ENCODE measurements at places on chromosomes 13 and 19.

DNA sequence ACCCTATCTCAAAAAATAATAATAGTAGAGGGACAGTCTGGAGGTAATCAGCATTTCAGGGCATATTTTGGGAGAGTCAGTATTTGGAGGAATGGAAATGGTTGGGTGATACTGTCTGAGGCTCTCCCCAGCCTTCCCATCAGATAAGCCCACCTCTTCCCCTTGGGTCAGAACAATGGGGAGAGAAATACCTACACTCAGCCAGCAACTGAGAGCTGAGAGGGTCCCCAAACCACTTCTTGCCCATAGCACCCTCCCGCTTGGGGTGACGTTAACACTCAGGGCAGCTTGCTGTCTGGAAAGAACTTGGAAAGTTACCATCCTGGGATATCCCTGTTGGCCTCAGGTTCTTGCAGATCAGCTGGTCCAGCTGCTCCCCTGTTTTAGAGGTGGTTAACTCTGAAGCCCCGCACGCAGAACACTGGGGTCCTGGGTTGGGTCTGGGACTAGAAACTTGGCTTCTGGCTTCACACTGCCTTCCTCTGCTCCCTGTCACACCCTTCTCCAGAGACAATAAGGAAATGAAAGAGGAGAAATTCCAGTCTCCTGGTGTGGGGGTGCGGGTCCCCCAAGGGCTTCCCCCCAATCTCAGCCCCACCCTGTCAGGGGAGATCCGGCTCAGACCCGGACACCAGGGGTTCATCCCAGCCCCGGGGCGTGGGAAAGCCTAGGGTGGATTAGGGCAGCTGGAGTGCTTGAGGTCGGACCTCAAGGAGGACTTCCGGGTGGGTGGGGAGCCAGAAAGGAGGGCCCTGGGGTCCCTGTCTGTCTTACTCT lies 2.5 kb downstream of the FOXA3 start:
- DNase-seq: no peak

- DNase-seq: no peak
Observed at GRCh38 chr13:46647512-46648065, 94.6 kb downstream of the LRCH1 start.

GRCh38 chr13:80630685-80631121 lies 289.8 kb upstream of the SPRY2 start:
- DNase-seq: peak; percentile 34

DNA sequence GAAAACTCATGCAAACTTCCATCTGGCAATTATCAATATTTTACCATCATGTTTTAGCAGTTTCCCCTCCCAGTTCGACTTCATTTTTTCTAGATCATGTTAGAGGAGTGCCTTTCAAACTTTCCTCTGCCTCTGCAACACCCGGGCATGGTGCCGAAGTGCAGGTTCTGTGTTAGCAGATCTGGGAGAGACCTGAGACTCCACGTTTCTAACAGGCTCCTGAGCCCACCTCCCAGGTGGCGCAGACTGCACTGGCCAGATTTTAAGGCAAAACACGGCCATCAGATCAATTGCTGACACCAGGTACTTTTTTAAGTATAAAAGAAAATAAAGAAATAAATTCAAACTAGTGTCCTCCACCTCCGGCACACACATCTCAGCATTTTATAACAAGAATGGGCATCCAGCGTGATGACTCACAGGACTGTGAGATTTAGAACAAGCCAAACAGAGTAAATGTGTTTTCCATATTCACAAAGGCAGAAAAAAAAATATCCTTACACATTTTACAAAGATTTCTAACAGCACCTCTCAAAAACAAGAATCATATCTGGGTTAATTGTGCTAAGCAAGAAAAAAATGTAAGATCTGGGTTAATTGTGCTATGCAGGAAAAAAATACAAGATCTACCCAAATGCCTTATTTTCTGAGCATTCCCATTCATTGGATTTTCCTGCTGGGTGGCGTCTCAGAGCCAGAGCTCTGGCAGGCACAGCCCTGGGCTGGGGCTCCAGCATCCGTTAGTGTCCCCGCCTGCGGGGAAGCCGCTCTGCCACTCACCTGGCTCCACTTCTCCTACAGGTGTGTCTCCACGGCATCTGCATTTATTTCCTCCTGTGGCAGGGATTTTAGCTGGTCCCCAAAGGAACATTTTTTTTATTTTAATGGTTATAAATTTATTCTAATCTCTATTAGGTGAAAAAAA lies 127.9 kb upstream of the SOX1 start:
- DNase-seq: no peak

DNA sequence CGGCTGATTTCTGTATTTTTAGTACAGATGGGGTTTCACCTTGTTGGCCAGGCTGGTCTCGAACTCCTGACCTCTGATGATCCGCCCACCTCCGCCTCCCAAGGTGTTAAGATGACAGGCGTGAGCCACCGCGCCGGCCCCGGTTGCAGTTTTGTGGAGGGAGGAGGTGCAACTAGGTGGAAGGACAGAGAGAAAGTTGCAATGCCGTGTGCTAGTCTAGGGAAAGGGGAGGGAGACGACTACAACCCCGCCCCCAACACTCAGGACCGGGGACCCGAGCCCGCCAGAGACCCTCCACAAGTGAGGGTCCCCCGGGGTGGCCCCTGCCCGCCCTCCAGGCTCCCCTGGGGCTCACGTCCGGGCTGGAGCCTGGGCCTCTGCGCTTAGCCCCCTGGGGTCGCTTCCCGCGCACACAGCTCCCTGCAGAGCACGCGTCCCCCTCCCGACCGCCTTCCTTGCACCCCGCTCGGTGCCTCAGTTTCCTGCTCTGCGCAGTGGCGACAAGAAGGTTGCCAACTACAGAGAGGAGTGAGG lies 1.2 kb upstream of the ARID3A start:
- no peak for DNase-seq

- DNase-seq: no peak
Observed at GRCh38 chr13:114115191-114115671, 17.2 kb downstream of the RASA3 start.

DNA sequence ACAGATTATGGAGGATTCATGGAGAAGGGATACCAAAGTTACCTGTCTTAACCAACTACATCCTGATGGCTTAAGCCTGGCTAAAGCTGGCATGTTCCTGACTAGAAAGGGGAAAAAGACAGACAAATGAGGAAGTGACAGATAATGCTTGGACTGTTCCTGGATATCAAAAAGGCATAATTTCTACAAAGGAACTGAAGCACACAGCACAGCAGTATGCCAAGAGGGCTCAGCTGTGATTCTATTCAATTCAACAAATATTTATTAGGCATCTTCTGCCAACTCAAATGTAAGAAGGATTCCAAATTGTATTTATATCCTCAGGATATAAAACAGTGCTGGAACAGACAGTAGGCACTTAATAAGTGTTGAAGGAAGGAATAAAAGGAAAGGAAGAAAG lies 59.5 kb downstream of the KLF12 start:
- no peak for DNase-seq

DNA sequence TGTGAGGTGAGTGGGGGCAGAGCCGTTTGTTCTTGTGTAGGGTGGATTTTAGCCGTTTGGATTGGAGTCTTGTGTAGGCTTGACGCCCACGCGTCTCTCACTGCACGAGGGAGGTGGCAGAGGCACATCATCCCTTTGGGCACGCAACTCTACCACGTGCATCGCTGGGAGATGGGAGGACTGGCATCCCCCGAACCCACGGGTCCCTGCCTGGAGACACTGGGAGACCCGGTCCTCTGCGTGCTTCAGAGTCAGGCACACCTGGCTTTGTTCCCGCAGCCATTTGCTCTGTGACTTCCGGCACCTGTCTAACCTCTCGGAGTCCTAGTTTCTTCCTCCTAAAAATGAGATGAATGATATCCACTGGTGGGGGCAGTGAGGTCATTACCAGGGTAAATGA lies 6.4 kb downstream of the ARHGEF7 start:
- DNase-seq: no peak

DNA sequence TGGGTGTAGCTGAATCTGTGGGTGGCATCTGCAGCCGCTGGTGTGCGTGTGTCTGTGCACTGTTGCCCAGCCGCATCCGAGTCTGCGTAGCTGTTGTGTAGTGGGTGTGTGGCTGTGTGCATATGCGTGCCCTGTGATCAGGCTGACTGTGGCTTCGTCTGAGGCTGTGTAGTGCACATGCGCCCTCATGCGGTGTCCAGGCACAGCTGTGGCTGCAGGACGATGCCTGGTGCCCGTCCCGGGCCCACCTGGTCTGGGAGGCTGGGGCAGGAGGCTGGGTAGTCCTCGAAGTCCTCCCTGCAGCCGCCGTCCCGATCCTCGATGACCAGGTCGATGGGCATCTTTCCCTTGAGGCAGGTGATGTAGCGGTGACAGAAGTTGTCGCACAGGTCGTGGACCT lies 4.9 kb downstream of the MEIS3 start:
- DNase-seq: peak; percentile 81

GRCh38 chr19:10544242-10544752 lies 593 bp downstream of the ATG4D start:
- DNase-seq: no peak

DNA sequence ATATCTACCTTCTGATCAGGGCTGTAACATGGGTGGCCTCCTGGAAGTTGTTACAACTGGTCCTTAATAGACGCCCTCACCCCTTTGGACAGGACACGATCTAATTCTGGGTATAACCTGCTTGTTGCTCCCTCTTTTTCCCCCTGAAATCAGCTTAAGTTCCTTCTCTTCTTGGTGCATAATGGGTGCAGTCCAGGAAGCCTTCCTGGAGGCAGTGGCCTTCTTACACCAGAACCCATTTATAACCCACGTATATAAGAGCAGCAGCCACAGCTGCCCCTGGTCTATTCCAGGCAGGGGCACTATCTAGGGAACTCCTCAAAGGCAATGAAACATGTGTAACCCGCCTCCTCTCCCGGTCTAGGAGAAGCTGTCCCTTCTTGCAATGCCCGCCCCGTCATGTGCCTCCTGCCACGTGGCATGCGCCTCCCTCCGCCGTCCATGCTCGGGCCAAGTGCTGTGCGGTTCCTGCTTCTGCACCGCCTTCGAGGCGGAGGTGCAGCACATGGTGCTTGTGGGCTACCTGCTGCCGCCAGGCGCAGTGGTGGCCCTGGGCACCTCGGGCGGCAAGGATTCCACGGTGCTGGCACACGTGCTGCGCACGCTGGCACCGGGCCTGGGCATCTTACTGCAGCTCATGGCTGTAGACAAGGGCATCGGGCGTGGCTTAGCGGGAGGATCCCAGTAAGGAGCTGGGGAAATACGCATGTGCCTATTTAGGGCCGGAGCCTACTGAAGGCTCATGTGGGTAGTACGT lies 27.3 kb downstream of the ZNF175 start:
- DNase-seq: no peak

GRCh38 chr13:38664906-38665305 lies 22.0 kb upstream of the FREM2 start:
- no peak for DNase-seq

- peak; percentile 98 for DNase-seq
Observed at GRCh38 chr19:7722231-7722651, 9.7 kb downstream of the CLEC4G start.

DNA sequence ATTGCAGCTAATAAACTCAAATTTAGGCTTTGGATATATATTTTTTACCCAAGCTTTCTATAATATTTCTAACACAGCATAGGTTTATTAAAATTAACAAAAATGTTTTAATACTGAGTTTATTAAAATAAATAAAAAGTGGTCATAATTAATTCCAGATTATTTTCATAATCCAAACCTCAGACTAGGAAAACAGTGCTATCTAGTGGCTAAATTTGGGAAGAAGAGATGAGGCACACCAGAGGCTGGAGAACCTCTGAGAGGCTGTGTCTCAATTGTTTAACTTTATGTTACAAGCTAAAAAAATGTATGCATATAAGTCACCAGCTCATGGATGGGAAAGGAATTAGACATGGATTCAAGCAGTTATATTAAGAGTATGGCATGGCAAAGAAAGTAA lies 392.5 kb downstream of the DIAPH3 start:
- DNase-seq: peak; percentile 16

GRCh38 chr19:1650650-1651567 lies 1.5 kb downstream of the TCF3 start:
- no peak for DNase-seq

DNA sequence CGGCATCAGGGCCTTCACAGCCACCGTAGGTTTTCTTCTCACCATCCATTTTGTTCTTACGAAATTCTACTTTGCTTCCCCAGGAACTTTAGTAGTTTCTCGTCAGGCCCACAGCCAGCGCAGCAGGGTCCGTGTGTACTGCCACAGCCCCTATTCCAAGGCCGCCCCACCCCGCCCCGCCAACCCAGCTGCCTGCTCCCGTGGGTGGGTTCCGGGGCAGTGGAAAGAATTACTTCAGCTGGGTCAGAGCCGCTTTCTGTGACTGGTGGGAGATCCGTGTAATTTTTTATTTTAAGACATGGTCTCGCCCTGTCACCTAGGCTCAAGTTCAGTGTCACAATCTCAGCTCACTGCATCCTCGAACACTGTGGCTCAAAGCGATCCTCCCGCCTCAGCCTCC lies 4.2 kb downstream of the OR7D2 start:
- no peak for DNase-seq

- DNase-seq: no peak
Observed at GRCh38 chr19:29576761-29577648, 29.1 kb upstream of the POP4 start.

DNA sequence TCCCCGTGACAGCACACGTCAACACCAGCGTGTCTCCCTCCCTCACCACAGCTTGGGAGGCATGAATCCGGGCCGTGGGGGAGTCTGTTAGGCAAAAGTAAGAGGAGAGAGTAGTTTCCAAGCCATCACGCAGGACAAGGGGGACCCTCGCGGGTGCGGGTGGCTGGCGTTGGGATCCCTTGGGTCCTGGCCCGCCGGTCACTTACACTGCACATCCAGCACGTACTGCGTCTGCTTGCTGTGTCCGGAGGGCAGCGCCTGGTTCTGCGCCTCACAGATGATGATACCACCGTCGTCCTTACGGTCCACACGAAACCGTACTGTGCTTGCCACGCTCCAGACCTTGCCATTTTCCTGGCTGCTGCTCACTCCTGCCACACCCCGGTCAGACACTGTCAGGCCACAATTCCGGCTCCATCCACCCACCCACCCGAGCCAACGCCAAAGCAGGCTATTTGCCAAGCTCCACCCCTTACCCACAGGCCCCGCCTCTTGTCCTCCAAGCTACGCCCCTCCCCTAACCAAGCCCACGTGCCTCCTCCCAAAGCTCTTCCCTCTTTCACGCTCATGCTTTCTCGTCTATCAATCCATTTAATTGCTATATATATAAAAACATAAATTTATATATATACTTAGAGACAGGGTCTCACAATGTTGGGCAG lies 6.6 kb upstream of the ZNF428 start:
- DNase-seq: no peak

DNA sequence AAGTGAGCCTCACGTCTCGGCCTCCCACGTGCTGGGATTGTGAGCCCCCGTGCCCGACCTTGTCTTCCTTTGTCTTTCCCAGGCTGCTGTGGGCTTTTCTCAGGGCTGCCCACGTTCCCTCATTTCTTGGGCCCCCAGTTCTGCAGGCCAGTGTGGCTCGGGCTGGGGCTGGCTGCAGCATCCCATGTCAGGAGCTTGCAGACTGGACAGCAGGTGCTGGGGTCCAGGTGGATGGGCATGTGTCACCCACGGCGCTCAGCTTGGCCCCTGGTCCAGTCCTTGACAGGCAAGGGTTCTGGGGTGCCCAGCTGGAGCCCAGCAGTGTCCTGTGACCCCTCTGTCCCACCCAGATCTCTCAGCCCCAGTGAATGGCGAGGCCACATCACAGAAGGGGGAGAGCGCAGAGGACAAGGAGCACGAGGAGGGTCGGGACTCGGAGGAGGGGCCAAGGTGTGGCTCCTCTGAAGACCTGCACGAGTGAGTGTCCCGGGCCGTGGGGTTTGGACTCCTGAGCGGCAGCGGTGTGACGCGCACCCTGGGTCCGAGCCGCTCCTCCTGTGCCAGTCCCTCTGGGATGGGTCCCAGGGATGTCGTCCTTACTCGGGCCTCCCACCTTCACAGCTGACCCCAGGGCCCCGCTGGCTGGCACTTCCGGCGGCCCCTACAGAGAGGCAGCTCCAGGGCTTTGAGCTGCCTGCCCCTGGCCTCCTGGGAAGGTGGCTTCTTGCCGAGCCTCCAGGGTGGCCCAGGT lies 17.3 kb downstream of the PLIN4 start:
- DNase-seq: no peak
